ENCODE measurements at places on chromosomes 1 and 21. TPM values are rescaled to one million over a fixed set of nuclear protein-coding genes. Genes with fewer than 3 reads are reported as not detected.

AHCYL1 gene
- total RNA-seq = 59.9 TPM

FLG2 gene
- total RNA-seq = not detected

PRR9 gene
- not detected for total RNA-seq

C1orf167 gene
- total RNA-seq = 1.6 TPM

HCRTR1 gene
- total RNA-seq = not detected

SOX13 gene
- total RNA-seq = 6.5 TPM

ASAP3 gene
- total RNA-seq = 83.3 TPM

GFI1 gene
- total RNA-seq = 0.38 TPM

SPOCD1 gene
- total RNA-seq = 7.0 TPM

REN gene
- total RNA-seq = not detected

CLCA4 gene
- not detected for total RNA-seq

IGSF3 gene
- 1.1 TPM for total RNA-seq

KIAA0040 gene
- 0.47 TPM for total RNA-seq

KCNK2 gene
- not detected for total RNA-seq

TMEM9 gene
- total RNA-seq = 134 TPM

LGR6 gene
- not detected for total RNA-seq

LENEP gene
- total RNA-seq = not detected

ICOSLG gene
- under 0.01 TPM for total RNA-seq

RHBDL2 gene
- 0.59 TPM for total RNA-seq

CD1B gene
- not detected for total RNA-seq

NUDT17 gene
- total RNA-seq = 1.2 TPM

CR1L gene
- not detected for total RNA-seq

LPAR3 gene
- total RNA-seq = 10.2 TPM

RPS6KC1 gene
- total RNA-seq = 17.0 TPM

CD5L gene
- total RNA-seq = not detected

IVL gene
- not detected for total RNA-seq

TMEM54 gene
- total RNA-seq = 55.1 TPM

LAPTM5 gene
- total RNA-seq = not detected

ADAM30 gene
- not detected for total RNA-seq

AKT3 gene
- 45.4 TPM for total RNA-seq

CZIB gene
- total RNA-seq = 44.0 TPM

XCL2 gene
- not detected for total RNA-seq

CCDC27 gene
- not detected for total RNA-seq

LCE3A gene
- total RNA-seq = not detected

SLC22A15 gene
- 3.0 TPM for total RNA-seq

PPM1J gene
- 0.82 TPM for total RNA-seq

EPHA2 gene
- total RNA-seq = 66.0 TPM

CHIT1 gene
- total RNA-seq = 0.70 TPM

RHEX gene
- not detected for total RNA-seq

GJB5 gene
- total RNA-seq = not detected

AKR7A2 gene
- total RNA-seq = 44.9 TPM

ANKRD45 gene
- not detected for total RNA-seq

IFNAR1 gene
- 16.0 TPM for total RNA-seq

ALX3 gene
- total RNA-seq = not detected

PPIAL4G gene
- under 0.01 TPM for total RNA-seq

KCNA10 gene
- not detected for total RNA-seq

OR2L13 gene
- total RNA-seq = not detected

RAP1GAP gene
- 0.23 TPM for total RNA-seq

CRYBG2 gene
- total RNA-seq = not detected

SEC16B gene
- total RNA-seq = 2.9 TPM

TMEM79 gene
- 1.4 TPM for total RNA-seq

TTC22 gene
- total RNA-seq = not detected

PDC gene
- total RNA-seq = 0.53 TPM

LRRC39 gene
- total RNA-seq = 0.12 TPM

LCE1C gene
- not detected for total RNA-seq

Measured in smooth muscle cell of the coronary artery (primary cell).